CD4-positive, alpha-beta T cell treated with Interleukin-4 for 4 hours (primary cell): ENCODE measurements at places on chromosomes 7 and 10.

DNA sequence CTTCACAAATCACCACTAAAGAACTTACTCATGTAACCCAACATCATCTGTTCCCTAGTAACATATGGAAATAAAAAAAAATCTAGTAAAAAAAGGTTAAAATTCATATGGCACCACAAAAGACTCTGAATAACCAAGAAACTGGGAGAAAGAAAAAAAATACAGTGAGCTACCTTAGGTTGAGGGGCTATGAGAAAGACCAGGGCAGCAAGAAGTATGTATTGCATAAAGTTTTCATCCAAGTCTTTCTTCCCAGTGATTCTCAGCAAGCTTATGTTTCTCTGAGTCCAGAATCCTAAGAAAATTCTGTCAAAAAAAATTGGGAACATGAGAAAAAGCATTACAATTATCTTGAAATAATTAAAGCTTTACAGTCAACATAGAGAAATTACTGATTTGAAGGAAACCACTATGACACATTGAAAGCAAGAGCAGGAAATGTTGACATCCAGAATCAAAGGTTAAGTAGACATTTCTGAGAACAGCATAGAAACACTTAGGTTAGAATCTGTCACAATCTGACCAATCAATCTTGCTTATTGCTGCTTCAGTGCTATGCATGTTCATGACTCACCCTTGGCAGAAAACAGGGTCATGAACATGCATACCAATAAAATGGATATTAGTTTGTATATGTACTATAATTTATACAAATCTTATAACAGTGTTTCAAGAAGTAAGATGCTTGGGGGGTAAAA lies 494.0 kb upstream of the POT1 start:
- no peak for DNase-seq

DNA sequence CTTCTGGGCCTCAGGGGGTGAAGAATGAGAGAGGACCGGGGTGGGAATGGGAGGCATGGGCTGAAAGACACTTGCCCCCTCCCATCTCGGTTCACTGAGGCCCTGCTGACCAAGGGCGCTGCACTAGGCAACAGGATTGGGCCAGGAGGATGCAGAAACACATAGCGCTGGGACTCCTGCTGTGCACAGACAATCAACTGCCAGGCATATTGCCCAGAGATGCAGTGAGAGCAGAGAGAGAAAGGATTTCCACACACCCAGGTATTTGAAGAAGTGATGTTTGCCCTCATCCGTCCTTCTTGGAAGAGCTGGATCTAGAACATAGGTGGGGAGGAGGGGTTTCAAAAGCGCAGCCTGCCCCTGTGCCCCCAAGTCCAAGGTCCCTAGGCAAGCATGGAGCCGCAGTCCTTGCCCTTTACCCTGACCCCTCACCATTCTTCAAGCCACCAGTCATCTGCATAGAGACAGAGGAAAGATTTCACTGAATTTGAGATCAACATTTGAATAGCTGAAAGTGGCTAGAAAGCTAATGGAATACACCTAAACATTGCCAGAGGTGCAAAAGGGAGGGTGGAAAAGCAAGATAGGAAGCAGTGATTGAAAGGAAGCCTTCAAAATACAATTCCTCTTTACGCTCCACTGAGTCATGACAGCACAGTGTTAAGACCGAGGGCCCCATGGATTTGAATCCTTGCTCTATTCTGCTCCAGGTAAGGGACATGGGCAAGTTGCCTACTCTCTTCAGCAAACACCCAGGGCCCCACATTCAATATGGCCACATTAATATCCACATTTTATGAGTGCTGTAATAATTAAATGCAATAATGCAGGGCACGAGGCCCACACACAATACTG lies 44.2 kb upstream of the TNS3 start:
- DNase-seq: no peak

DNA sequence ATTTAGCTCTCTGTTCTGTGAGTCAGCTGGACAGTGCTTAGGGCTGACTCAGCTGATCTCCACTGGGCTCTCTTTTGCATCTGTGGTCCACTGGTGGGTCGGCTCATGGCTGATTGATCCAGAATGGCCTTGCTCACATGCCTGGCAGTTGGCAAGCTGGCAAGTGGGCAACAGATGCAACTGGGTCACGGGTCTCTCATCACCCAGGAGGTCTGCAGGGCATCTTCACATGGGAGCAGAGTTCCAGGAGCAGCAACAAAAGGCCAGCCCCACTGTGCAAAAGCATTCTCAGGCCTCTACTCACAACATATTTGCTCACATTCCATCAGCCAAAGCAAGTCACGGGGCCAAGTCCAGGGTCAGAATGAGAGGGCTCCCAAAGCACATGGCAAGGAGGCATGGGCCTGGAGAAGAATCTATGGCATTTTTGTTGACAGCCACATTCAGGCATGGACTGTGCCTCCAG lies 98.8 kb downstream of the OAT start:
- no peak for DNase-seq

DNA sequence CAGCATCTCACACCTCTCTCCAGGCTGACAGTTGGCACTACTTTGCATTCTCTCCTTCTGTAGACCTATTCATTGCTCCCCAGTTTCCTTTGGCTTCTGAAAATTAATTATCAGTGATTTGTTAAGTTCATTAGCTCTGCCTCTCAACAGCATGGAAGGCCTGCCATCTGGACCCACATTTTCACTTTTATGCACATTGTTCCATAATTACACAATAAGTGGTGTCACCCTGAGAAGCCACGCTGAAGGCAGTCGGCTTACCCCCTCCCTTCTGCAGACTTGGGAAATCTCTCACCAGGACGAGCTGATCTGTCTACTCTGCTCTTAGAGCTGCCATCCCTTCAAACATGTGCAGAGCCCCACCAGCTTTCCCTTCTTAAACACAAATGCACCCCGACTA lies 64.7 kb downstream of the SLIT1 start:
- no peak for DNase-seq

DNA sequence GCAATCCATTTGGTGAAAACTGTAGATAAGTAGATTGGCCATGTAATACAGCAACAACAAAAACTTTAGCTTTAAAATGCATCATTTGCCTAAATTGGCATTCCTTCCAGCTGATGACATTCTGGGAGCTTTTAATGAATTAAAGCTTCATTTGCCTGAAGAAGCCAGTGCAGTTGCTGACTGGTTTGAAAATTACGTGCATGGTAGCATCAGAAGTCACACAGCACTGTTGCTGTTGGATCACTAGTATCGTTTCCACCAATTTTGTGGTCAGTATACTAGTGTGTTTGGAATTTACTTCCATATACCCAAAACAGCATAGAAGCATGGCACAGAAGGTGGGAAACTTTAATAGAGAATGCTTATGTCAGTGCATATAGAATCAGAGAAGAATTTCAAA lies 194.9 kb downstream of the ETV1 start:
- DNase-seq: no peak

GRCh38 chr10:86071758-86072157 lies 294.8 kb downstream of the GRID1 start:
- no peak for DNase-seq
